ENCODE measurements at places on chromosomes 1 and 21.
A peak's percentile ranks its signal among the peaks of the same experiment; 100 is the strongest.

GRCh38 chr1:243557866-243558265, 292.2 kb downstream of the AKT3 start:
- DNase-seq = no peak

GRCh38 chr1:173453982-173454381, 23.2 kb upstream of the PRDX6 start:
- DNase-seq = no peak

DNA sequence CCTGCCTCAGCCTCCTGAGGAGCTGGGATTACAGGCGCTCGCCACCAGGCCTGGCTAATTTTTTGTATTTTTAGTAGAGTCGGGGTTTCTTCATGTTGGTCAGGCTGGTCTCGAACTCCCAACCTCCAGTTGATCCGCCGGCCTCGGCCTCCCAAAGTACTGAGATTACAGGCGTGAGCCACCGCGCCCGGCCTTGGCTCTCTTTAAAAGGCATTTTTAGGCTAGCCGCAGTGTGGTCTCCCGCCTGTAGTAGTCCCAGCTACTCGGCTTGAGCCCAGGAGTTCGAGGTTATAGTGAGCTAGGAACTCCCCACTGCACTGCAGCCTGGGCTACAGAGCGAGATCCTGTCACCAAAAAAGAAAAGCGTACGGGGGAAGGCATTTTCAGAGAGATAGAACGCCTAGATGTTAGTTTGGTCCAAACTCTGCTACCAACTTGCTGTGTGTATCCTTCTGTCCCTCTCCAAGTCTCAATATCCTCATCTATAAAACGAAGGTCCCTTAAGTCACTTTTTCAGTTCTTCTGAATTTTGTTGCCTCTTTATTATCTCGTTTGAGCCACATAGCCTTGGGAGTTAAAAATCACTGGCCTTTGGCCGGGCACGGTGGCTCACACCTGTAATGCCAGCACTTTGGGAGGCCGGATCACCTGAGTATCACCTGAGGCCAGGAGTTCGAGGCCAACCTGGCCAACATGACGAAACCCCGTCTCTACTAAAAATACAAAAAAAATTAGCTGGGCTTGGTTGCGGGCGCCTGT, 734 bp downstream of the MED18 start:
- peak; percentile 35 for DNase-seq

DNA sequence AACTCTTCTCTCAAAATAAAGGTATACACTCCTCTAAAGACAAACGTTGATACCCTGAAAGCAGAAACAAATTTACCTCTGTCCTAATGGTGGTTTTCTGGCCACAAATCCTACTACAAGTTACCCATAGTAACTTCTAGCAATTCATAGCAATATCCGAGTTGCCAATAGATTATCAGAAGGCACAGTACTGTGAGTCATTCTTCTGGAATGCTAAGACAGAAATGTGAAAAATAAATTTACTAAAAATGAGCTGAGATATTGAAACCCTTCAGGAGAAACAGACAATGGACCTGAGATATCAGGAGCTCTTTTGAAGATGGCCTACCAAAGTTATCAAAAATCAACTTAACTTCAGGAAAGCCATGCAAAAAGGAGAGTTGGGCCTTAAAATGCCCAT, 715.0 kb upstream of the ADAMTS5 start:
- no peak for DNase-seq

GRCh38 chr1:170734412-170735175, 70.7 kb downstream of the PRRX1 start:
- no peak for DNase-seq
